ENCODE measurements at places on chromosomes 6 and 20. TPM values are rescaled to one million over a fixed set of nuclear protein-coding genes. Genes with fewer than 3 reads are reported as not detected.

DNA sequence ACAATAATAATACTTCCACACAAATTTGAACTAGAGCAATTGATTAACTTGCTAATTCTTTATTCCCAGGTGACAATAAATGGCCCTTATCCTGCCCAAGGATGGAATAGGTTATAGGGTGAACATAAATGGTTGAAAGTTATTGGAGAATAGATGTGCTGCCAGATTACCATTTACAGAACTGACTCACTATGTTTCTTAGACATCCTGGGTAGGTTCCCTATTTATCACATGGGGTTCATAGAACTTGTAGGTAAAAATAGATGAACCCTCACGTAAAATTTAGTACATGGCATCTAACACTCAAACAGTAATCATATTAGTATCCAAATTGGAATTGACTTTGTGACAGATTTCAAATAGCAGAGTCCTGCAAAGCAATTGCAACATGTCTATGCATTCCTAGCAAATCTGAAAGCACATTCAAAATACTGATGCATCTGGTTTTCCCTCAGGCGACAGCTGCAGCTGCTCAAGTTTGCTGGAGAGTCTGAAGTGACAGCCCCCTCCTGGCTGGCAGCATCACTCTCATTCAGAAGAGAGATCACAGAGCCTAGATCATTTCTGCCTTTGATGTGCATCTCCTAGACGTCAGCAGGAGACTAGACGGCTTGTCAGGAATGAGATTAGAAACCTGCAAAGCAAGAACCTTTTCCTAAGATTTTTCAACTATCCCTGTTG, 80.2 kb upstream of the RNF217 start:
- H3K36me3 ChIP-seq: no peaks in the 10 kb centered on the region
- peak; percentile 5 for DNase-seq
- H3K4me3 ChIP-seq: no peak overlapping the region

- no peaks in the 10 kb centered on the region for H3K36me3 ChIP-seq
- no peak overlapping the region for H3K27ac ChIP-seq
- DNase-seq: no peak
- peaks cover 12% of the 10 kb centered on the region for H3K4me1 ChIP-seq
- H3K4me3 ChIP-seq: no peak overlapping the region
Measured at GRCh38 chr20:24784607-24785006, 164.5 kb upstream of the CST7 start.

GRCh38 chr6:103284835-103285234, 1574.9 kb downstream of the HACE1 start:
- H3K27me3 ChIP-seq: no peaks in the 10 kb centered on the region
- no peaks in the 10 kb centered on the region for H3K36me3 ChIP-seq
- H3K4me3 ChIP-seq: no peak overlapping the region

DNA sequence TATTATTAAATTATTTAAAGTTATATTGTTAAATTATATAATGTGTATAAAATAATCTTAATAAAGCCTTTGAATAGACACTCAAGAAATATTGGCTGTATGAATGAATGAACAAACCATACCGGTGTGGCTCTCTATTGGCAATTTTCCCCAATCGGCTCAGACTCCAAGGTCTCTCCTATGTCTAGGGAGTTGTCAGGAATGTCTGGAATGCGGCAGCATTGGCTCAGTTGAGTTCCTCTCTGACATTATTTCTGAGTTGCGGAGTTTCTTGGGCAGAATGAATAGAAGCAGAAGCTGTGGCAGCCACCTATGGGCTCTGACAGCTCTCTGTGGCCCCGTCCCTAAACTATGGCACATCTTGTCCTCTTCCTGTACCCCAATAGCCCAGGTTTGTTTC, 111.0 kb downstream of the SOBP start:
- DNase-seq: no peak
- H3K4me3 ChIP-seq: no peak overlapping the region
- H3K27me3 ChIP-seq: no peaks in the 10 kb centered on the region
- no peaks in the 10 kb centered on the region for H3K36me3 ChIP-seq

- H3K27me3 ChIP-seq: no peaks in the 10 kb centered on the region
- DNase-seq: no peak
- H3K27ac ChIP-seq: peak overlapping the region; percentile 63
- H3K36me3 ChIP-seq: no peaks in the 10 kb centered on the region
- H3K4me1 ChIP-seq: peaks cover 58% of the 10 kb centered on the region
Measured at GRCh38 chr6:159979136-159979874, 10.4 kb downstream of the IGF2R start.

Gene BPHL
- 14.9 TPM for total RNA-seq

Data from left lung (tissue), 14 donors.